ENCODE measurements at places on chromosomes 13 and 19.

- H3K4me1 ChIP-seq, result peaks cover 24% of the 10 kb centered on the region
- peak; percentile 45 for DNase-seq
- H3K36me3 ChIP-seq, result peaks cover 1% of the 10 kb centered on the region
- peaks cover 18% of the 10 kb centered on the region for H3K27me3 ChIP-seq
- H3K27ac ChIP-seq, result no peak overlapping the region
- no peak overlapping the region for H3K4me3 ChIP-seq
Measured at GRCh38 chr13:25901460-25902376, 150.1 kb downstream of the SHISA2 start.

DNA sequence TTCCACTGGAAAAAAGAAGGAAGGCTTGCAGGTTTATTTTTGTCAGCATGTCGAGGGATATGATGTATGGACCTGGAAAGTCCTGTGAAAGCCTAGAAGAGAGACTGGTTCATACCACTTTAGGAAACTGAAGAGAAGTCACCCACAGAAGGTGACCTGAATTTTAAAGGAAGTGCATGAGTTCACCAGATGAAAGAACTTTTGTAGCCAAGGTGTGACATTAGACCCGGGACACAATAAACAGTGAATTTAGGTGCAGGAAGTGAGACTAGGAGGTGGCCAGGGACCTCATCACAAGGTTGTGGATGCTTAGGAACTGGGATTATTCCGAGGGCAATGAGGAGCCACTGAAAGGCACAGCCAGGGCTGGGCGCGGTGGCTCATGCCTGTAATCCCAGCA lies 79.1 kb downstream of the ZNF429 start:
- H3K27ac ChIP-seq, result no peak overlapping the region
- H3K4me3 ChIP-seq, result no peak overlapping the region
- peaks cover 10% of the 10 kb centered on the region for H3K36me3 ChIP-seq
- peaks cover 16% of the 10 kb centered on the region for H3K4me1 ChIP-seq

- no peak for DNase-seq
- H3K27me3 ChIP-seq, result no peaks in the 10 kb centered on the region
- no peak overlapping the region for H3K27ac ChIP-seq
- no peak overlapping the region for H3K4me3 ChIP-seq
Measured at GRCh38 chr13:80437231-80437630, 96.3 kb upstream of the SPRY2 start.

DNA sequence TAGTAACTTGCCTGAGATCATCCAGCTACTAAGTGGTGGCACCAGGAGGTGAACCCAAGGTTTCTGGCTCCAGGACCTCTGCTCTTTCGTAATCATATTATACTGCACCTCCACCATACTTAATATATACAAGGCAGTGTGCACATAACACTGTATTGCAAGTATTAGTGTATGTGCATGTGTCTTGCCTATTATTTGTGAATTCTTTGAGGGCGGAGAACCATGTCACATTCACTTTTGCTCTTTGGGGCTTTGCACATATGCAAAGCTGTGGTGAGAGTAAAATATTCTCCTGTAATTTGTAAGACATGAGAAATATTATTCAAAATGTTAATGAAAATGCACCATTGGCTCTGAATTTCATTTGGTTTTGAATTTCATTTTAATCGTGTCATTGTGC lies 78.6 kb downstream of the DGKH start:
- H3K27me3 ChIP-seq, result no peaks in the 10 kb centered on the region
- H3K36me3 ChIP-seq, result peaks cover 3% of the 10 kb centered on the region
- H3K4me1 ChIP-seq, result peaks cover under 1% of the 10 kb centered on the region
- no peak for DNase-seq

GRCh38 chr13:88802886-88803285 lies 1131.7 kb downstream of the SLITRK5 start:
- H3K27ac ChIP-seq, result no peak overlapping the region
- DNase-seq, result no peak
- no peaks in the 10 kb centered on the region for H3K4me1 ChIP-seq

Measured in activated T-cell treated with anti-CD3 and anti-CD28 coated beads, Interleukin-2, amount 50 U/mL, for 72 hours (primary cell).